ENCODE measurements at places on chromosomes 1 and 21.

DNA sequence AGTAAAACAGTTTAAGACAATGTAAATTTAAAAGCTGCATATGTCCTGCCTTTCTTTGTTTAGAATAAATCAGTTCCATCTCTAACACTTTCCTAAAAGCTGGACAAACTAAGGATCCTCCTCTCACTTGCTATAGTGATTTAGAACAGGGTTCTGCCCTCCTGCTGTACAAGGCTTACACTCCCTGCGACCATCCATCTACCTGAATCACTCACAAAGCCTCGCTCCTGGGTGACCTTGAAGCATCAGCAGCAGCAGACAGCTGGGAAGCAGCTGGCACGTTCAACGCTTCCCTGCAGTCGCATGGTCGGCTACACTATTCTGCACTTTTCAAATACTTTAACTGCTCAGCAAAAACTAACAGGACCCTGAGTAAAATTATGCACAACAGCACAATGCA lies 128.0 kb downstream of the NTPCR start:
- DNase-seq, result no peak

DNA sequence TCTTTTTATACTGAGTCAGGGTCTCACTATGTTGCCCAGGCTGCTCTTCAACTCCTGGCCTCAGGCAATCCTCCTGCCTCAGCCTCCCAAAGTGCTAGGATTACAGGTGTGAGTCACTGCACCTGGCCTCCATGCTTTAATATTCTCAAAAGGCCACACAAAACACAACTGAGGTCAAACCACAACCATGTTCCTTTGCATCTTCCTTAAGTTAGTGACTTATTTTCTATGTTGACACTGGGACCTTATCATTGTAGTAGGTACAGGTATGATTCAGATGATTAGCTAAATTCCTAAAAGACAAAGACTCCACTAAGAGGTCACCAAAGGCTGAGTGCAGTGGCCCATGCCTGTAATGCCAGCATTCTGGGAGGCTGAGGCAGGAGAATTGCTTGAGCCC lies 131.9 kb upstream of the ATP1B1 start:
- DNase-seq, result no peak

- DNase-seq, result no peak
Measured at GRCh38 chr1:48023488-48023887, 26.3 kb upstream of the TRABD2B start.

DNA sequence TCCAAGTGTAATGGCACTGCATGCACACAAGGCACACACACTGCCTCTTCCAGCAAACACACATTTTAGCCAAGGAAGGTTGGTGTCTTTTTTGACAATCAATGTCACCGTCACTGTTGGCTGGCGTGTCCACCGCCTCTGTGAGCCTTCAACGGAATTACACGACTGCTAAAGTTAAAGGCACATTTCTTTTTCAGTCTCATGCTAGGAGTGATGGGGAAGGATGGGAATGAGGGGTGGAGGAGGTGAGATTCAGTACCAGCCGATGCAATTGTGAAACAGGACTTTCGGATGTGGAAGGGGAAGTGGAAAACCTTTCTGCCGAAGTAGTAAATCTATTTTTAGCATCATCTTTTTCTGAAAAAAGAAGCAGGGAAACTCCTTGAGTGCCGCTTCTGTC lies 1.4 kb downstream of the ELAVL4 start:
- no peak for DNase-seq

- DNase-seq, result no peak
Measured at GRCh38 chr21:17602874-17603273, 9.8 kb downstream of the BTG3 start.

DNA sequence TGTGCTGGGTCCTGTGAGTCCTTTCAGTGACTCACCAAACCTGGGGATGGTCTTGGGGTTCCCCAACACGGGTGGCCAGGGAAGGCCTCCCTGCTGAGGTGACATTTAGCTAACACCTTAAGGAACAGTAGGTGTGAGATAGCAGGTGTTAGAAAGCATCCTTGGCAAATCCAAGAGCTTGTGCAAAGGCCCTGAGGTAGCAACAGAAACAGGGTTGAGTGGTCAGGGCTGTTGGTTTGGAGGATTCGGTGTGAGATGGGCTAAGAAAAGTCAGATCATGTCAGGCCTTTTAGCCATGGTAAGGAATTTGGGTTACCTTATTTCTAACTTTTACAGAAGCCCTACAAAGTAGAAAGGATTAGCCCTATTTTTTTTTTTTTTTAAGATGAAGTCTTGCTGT lies 343.0 kb downstream of the CAMTA1 start:
- DNase-seq, result no peak

GRCh38 chr1:234724516-234725176 lies 114.7 kb upstream of the IRF2BP2 start:
- no peak for DNase-seq

DNA sequence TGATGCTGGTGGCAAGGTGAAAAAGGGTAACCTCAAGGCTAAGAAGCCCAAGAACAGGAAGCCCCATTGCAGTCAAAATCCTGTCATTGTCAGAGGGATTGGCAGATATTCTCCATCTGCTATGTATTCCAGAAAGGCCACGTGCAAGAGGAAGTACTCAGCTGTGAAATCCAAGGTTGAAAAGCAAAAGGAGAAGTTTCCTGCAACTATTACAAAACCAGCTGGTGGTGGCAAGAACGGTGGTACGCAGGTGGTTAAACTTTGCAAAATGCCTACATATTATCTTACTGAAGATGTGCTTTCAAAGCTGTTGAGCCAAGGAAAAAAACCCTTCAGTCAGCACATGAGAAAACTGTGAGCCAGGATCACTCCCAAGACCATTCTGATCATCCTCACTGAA lies 13.7 kb upstream of the VPS45 start:
- no peak for DNase-seq

GRCh38 chr1:35925741-35926140 lies 5.2 kb upstream of the AGO3 start:
- DNase-seq, result no peak

GRCh38 chr1:59701376-59701775 lies 113.4 kb upstream of the HOOK1 start:
- no peak for DNase-seq

GRCh38 chr1:235642011-235642942 lies 7.3 kb downstream of the GNG4 start:
- DNase-seq, result no peak

GRCh38 chr1:109989506-109990301 lies 5.1 kb downstream of the AHCYL1 start:
- no peak for DNase-seq
